ENCODE measurements at places on chromosomes 2 and 18. TPM values are rescaled to one million over a fixed set of nuclear protein-coding genes. Genes with fewer than 3 reads are reported as not detected.

EIPR1 gene
- polyA plus RNA-seq, result 26.3 TPM

ALPG gene
- polyA plus RNA-seq, result not detected

PAIP2B gene
- polyA plus RNA-seq, result 21.6 TPM

SPATA3 gene
- not detected for polyA plus RNA-seq

ACOXL gene
- 1.1 TPM for polyA plus RNA-seq

LAMA3 gene
- 2.0 TPM for polyA plus RNA-seq

GAREM2 gene
- 6.7 TPM for polyA plus RNA-seq

RGPD4 gene
- polyA plus RNA-seq, result 0.03 TPM

RSAD2 gene
- 5.3 TPM for polyA plus RNA-seq
